Activated CD4-positive, alpha-beta memory T cell treated with anti-CD3 and anti-CD28 coated beads, Interleukin-2, amount 10 ng/mL, durations not matched to agents 7 days and 5 days (primary cell): ENCODE measurements at places on chromosomes 2 and 18. TPM values are rescaled to one million over a fixed set of nuclear protein-coding genes. Genes with fewer than 3 reads are reported as not detected.

The EGR4 gene
- not detected for total RNA-seq

The DTNB gene
- total RNA-seq, result 27.0 TPM

The NLRC4 gene
- 0.30 TPM for total RNA-seq

The COPS9 gene
- total RNA-seq, result 95.5 TPM

The TMEM37 gene
- not detected for total RNA-seq

The IL36G gene
- not detected for total RNA-seq

The SLC1A4 gene
- 75.1 TPM for total RNA-seq

The SPC25 gene
- 33.3 TPM for total RNA-seq

The UGT1A4 gene
- not detected for total RNA-seq

The HRH4 gene
- 0.65 TPM for total RNA-seq

The RPIA gene
- 27.9 TPM for total RNA-seq

The RNF125 gene
- 48.4 TPM for total RNA-seq

The ANKRD30B gene
- total RNA-seq, result not detected
